Occipital lobe (tissue), 3 donors: ENCODE measurements at places on chromosomes 13 and 19. TPM values are rescaled to one million over a fixed set of nuclear protein-coding genes. Genes with fewer than 3 reads are reported as not detected.

EBPL gene
- 40.4 TPM for total RNA-seq

LGI4 gene
- total RNA-seq = 14.2 TPM

RFPL4AL1 gene
- total RNA-seq = not detected

SMIM44 gene
- total RNA-seq = not detected

CD22 gene
- total RNA-seq = not detected

CALM3 gene
- 224 TPM for total RNA-seq

CYP4F11 gene
- 0.16 TPM for total RNA-seq

OVOL3 gene
- not detected for total RNA-seq

ZNF558 gene
- 49.1 TPM for total RNA-seq

KLK3 gene
- not detected for total RNA-seq

PPFIA3 gene
- total RNA-seq = 35.9 TPM

TNFRSF19 gene
- total RNA-seq = 18.6 TPM

COMP gene
- not detected for total RNA-seq

CD79A gene
- not detected for total RNA-seq

ZNF580 gene
- total RNA-seq = 4.8 TPM

TJP3 gene
- not detected for total RNA-seq

PPM1N gene
- 0.47 TPM for total RNA-seq

PRR12 gene
- total RNA-seq = 2.5 TPM

ZNF71 gene
- total RNA-seq = 19.5 TPM

AMH gene
- not detected for total RNA-seq

F7 gene
- total RNA-seq = 0.16 TPM

SGTA gene
- 24.2 TPM for total RNA-seq

METTL21C gene
- not detected for total RNA-seq

SMAD9 gene
- total RNA-seq = 20.1 TPM

CABP5 gene
- not detected for total RNA-seq

LDLR gene
- 19.5 TPM for total RNA-seq

ZNF548 gene
- total RNA-seq = 49.1 TPM

PALM gene
- 95.9 TPM for total RNA-seq

CATSPERD gene
- total RNA-seq = not detected

FRY gene
- 75.6 TPM for total RNA-seq

COMMD6 gene
- total RNA-seq = 103 TPM

ANKRD24 gene
- total RNA-seq = 16.4 TPM

KMT5C gene
- 6.9 TPM for total RNA-seq

MCF2L gene
- 146 TPM for total RNA-seq

MBD3L4 gene
- total RNA-seq = not detected

ATXN8OS gene
- total RNA-seq = 2.2 TPM
